GM06990 (cell line): ENCODE measurements at places on chromosomes 4 and X.

GRCh38 chr4:83890231-83890630 lies 354.3 kb downstream of the GPAT3 start:
- DNase-seq, result no peak

GRCh38 chr4:183993676-183994075 lies 88.6 kb downstream of the STOX2 start:
- DNase-seq, result no peak

DNA sequence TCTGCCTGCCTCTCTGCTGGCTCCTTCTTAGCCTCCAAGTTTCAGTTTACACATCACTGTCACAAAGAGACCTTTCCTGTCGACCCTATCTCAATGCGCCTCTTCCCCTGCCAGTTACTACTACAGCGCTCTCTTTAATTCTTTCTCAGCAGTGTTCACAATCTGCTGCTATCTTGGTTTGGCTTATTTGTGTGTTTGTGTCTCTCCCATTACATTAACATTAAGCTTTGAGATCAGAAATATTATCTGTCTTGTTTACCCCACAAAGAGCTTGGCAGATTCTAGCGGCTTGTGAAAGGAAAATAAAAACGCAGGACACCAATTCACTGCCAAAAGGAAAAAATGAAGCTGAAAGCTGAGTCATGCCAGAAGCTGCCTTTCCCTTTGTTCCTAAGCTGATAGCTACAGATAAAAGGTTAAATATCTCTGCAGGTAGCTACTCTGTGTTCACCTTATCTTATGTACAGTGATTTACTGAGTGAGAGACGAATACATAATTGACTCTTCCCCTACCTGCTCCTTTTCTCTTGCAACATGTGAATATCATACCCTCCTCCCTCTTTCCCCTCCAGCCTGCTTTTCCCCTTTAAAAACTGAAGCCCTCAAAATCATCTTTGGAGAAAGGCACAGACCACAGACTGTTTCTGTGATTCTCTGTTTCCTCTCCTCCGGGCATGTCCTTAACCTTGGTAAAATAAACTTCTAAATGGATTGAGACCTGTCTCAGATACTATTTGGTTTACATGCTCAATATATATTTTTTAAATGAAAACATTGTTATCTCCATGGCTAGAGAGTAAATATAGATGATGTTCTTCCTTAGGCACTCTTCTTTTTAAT lies 19.3 kb upstream of the SLC9A7 start:
- DNase-seq, result no peak

DNA sequence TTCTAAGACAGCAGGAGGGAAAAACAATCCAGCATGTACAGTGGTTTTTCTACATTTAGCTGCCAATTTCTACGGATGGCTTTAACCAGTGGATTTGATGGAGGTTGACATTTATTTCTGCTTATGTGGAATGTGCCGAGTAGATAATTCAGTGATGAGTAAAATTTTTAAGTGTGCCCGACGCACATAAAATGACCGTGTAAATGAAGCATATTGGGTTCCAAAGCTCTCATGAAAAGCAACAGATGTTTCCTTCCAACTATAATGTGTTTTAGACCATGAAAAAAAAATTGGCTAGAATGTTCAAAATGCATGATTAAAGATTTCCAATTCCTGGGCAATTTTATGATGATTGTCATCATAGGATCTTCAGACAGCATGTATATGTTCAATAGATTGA lies 14.1 kb downstream of the INPP4B start:
- no peak for DNase-seq

DNA sequence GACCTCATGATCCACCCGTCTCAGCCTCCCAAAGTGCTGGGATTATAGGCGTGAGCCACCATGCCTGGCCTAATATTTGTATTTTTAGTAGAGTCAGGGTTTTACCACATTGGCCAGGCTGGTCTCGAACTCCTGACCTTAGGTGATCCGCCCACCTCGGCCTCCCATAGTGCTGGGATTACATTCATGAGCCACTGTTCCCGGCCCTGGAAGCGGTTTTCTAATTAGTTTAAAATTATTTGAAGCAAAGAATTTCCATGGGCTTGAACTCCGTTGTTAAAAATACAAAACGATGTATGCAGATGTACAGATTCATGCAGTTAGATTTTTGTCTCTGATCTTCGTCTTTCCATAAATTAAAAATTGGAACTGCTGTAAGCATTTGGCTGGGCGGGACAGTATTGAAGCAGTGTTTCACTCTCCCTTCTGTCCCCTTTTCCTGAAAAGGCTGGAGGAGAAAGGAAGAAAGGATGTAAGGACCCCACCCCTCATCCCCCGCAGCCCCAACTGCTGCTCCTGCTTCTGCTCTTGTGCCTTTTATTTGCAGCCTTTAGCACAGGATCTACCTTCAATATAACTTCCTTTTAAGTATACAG lies 12.0 kb downstream of the TRAPPC11 start:
- DNase-seq, result no peak

GRCh38 chr4:30265716-30266115 lies 454.5 kb upstream of the PCDH7 start:
- DNase-seq, result no peak

GRCh38 chr4:60885011-60885410 lies 315.1 kb upstream of the ADGRL3 start:
- no peak for DNase-seq

- DNase-seq, result no peak
Observed at GRCh38 chrX:153576961-153577360, 22.0 kb downstream of the CCNQ start.

DNA sequence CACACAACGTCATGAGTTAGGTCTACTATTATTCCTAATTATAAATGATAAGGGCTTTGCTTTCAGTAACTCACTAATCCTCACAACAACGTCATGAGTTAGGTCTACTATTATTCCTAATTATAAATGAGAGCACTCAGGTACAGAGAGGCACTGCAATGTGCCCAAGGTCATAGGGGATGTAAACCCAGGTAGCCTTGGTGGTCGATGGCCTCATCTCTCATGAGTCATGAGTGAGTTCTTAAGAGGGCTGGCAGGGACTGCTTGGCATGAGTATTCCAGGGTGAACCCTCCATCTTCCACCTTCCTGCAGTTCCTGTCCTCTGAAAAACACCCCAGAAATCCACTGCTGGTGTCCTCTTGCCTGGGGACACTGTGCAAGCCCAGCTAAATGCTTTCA lies 317.1 kb downstream of the STK32B start:
- DNase-seq, result no peak

DNA sequence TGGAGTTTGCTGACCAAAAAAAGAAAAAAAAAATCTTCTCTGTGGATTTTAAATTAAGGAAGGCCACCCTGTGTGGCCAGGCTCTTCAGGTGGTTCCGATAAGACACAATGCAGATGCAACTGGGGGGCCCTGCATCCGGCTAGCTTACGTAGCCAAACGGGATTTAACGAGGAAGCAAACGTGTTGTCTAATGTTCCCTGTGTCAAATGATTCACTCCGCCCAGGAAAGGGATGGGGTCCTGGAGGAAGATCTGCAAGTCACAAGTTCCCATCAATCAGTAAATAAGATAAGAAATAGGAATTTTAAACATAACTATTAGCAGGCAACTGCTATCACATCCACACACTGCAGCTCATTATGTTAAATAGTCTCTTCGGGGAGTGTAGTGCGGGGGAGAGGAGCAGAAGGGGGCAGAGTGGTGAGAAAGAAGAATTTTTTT lies 216.4 kb upstream of the GYPA start:
- DNase-seq, result no peak

GRCh38 chrX:15475021-15475420 lies 18.1 kb downstream of the PIR start:
- no peak for DNase-seq

DNA sequence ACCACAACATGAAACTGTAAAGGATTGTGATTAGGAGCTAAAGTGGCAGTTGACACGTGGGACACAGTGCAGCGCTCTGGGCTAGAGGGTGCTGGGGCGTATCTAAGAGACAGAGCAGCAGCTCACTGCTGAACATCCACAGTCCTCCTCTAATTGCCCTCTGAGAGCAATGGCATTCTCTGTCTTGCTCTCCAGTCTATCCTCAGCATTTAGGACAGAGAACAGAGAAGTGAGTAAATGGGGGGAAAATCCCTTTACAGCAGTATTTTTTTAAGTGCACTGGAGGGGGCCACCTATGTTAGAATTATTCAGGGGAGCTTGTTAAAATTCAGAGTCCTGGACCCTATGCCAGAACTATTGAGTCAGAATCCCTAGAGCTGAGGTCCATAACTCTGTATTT lies 4.2 kb upstream of the TMEM154 start:
- DNase-seq, result no peak

DNA sequence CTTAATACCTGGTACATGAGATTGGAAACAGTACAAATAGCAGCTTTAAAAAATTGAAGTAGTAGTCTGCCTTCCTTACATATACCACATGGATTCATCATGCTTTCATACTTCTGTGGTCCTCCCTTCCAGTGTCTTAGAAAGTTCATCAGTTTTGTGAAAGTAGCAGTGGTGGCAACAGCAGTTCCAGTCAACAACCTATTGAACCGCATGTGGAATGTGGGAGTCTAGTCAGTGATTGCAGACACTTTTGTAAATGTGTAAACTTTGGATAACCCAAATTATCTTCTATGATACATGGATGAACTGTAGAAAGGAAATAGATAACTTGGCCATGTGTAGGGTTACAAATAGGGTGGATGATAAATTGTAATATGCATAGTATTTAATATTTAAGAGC lies 34.1 kb downstream of the FNIP2 start:
- no peak for DNase-seq

DNA sequence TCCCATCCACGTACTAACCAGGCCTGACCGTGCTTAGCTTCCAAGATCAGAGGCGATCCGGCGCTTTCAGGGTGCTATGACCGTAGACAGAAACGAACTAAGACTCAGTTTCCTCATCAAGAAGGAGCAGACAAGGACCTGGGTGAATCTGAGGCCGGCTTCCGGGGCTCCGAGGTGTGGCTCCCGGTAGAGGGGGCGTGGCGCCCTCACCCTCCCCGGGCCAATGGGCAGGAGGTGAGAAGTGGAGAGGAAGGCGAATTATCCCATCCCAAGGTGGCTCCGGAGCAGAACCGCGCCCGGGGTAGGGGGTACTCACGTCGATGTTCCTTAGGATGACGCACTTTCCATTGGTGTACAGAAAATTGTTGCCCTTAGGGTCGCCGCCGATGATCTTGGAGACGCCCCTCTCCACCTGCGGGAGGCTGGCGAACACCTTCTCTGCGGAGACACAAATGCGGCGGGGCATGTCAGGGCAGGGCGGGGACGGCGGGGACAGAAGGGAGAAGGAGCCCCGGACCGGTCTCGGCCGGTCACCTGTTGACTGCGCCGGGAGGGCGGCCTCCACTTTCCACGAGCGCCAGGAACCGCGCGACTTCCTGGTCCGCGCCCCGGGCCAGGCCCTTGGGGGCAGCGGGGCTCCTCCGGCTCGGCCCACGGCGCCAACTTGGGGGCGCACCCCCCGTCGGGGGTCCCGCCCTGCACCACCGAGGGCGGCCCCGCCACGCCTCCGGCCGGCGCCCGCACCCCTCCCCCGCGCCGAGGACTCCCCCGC lies 616 bp downstream of the WDR1 start:
- DNase-seq, result peak; percentile 79

GRCh38 chr4:76782837-76783236 lies 115.1 kb downstream of the SOWAHB start:
- DNase-seq, result no peak

DNA sequence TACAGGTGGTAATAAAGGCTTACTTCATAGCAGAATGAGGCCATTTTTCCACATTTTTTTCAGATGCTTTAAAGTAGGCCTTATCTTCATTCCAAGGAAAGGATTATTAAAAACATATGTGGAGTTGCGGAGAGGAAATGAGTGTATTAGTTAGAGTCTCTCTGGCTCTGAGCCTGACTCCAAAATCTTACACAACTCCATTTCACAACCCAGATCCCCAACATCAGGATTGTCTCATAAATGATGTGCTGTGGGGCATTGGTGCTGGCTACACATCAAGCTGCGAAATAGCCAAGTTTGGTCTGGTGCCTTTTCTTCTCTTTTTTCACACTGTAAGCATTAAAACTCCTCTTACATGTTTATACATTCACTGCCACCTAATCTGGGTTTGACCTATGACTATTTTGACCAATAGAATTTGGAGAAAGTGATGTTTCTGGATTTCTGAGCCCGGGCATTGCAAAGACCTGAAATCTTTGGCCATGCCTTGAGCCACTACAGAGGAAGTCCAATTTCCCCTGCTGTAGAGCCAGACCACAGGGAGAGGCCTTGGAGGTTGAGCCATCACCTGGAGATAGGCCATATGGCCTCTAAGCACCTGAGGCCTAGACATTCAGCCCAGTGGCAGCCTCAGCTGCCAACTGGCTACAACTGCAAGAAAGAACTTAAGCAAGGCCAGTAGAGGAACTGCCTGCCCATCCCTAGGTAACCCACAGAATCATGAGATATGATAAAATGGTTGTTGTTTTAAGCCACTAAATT lies 16.7 kb upstream of the SOD3 start:
- DNase-seq, result no peak

DNA sequence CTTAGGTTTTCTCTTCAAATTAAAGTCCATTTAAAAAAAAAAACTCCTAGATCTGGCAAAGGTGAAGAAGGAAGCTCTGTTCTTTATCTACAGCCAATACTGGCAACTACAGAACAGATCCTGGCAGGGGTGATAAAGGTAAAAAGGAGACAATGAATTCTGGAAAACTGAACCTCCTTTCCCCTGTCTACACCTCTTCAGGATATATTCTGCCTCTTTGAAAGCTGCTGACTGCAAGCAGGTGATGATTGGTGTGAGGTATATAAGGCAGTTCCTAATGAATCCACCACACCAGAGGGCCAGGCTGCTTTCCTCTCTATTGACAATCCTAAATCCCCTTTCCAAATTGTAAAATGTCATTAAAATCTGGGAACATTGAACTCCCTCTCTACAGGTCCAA lies 370.1 kb downstream of the PPP3CA start:
- DNase-seq, result no peak

GRCh38 chr4:51890760-51891159 lies 47.8 kb downstream of the DCUN1D4 start:
- DNase-seq, result no peak

GRCh38 chr4:5527211-5527610 lies 181.1 kb downstream of the EVC2 start:
- DNase-seq, result no peak

DNA sequence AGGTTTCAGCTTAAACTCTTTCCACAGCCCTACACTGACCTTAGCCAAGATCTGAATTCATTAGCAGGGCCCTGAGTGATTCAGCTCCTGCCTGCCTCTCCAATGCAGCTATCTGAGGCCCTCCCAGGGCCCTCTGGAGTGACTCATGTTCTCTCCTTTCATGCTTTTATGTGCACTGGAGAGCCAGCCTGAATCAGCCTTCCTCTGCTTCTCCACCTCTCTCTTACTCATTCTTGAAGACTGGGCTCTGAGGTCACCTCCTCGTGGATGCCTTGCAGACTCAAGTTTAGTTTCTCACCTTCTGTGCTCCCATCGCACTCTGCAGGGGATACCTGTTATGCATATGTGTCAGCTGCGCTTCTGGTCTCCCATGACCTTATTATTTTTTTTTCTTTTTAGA lies 3.1 kb upstream of the OCIAD2 start:
- no peak for DNase-seq

GRCh38 chrX:118228041-118228440 lies 111.4 kb upstream of the KLHL13 start:
- DNase-seq, result no peak
